ENCODE measurements at places on chromosomes 5 and 9. TPM values are rescaled to one million over a fixed set of nuclear protein-coding genes. Genes with fewer than 3 reads are reported as not detected.

The SPAAR gene
- total RNA-seq, result 0.35 TPM

The RANBP17 gene
- total RNA-seq, result 6.0 TPM

The CCDC112 gene
- 6.9 TPM for total RNA-seq

The PCSK1 gene
- total RNA-seq, result not detected

The RLN2 gene
- not detected for total RNA-seq

The SLC6A3 gene
- total RNA-seq, result not detected

The TAF11L10 gene
- total RNA-seq, result not detected

The GBGT1 gene
- total RNA-seq, result not detected

The ANKRD33B gene
- 14.9 TPM for total RNA-seq

The MAMDC4 gene
- total RNA-seq, result 5.3 TPM

The FOXD4L4 gene
- not detected for total RNA-seq

The ATP10B gene
- total RNA-seq, result not detected

The SLC46A2 gene
- total RNA-seq, result not detected

The IRX2 gene
- total RNA-seq, result 10.4 TPM

The GLRX gene
- total RNA-seq, result 27.4 TPM

The STC2 gene
- total RNA-seq, result 182 TPM

The WDR70 gene
- total RNA-seq, result 29.7 TPM

The SH2D3C gene
- 0.26 TPM for total RNA-seq

The APBA1 gene
- 0.07 TPM for total RNA-seq

The SH3GL2 gene
- total RNA-seq, result 2.9 TPM

The RFX3 gene
- total RNA-seq, result 4.5 TPM

The RNF224 gene
- total RNA-seq, result 1.2 TPM

The PCDHA1 gene
- total RNA-seq, result not detected

The HTR4 gene
- not detected for total RNA-seq

The CCDC183 gene
- total RNA-seq, result 0.87 TPM

The CARD19 gene
- total RNA-seq, result 86.0 TPM

The RNF183 gene
- total RNA-seq, result not detected

The CEL gene
- total RNA-seq, result 0.47 TPM

The PCDHGA6 gene
- 1.6 TPM for total RNA-seq

The AMBP gene
- not detected for total RNA-seq

The PRR7 gene
- total RNA-seq, result 47.2 TPM

The IL13 gene
- total RNA-seq, result not detected

The CXCL14 gene
- not detected for total RNA-seq

The EQTN gene
- not detected for total RNA-seq

The CLIC3 gene
- total RNA-seq, result 1.4 TPM

The NMUR2 gene
- total RNA-seq, result not detected

The NR5A1 gene
- not detected for total RNA-seq

The SPINK4 gene
- total RNA-seq, result not detected

The VCAN gene
- 6.7 TPM for total RNA-seq

The PIP5K1B gene
- total RNA-seq, result 0.29 TPM

The WNT8A gene
- not detected for total RNA-seq

The KIF24 gene
- 5.0 TPM for total RNA-seq

The SELENOP gene
- 3.3 TPM for total RNA-seq

The MAP1B gene
- 12.8 TPM for total RNA-seq

The GPR150 gene
- total RNA-seq, result not detected

The BNC2 gene
- 11.7 TPM for total RNA-seq

The GABRP gene
- not detected for total RNA-seq

The LCN10 gene
- total RNA-seq, result not detected

The ANXA1 gene
- 176 TPM for total RNA-seq

The ANKRD34B gene
- total RNA-seq, result not detected

The CBY3 gene
- 1.4 TPM for total RNA-seq

The CDH6 gene
- 1.8 TPM for total RNA-seq

The SPINK1 gene
- total RNA-seq, result not detected

The SLC6A7 gene
- 0.35 TPM for total RNA-seq

The SPARC gene
- 0.86 TPM for total RNA-seq

The SPATA31D4 gene
- total RNA-seq, result not detected

The CDC20B gene
- total RNA-seq, result not detected

The RELL2 gene
- 4.1 TPM for total RNA-seq

The SLC25A46 gene
- total RNA-seq, result 42.1 TPM

The SHOC1 gene
- total RNA-seq, result not detected

Data from PC-3 (cell line).